ENCODE measurements at places on chromosomes 7 and 10.

GRCh38 chr7:42183547-42183946, 53.5 kb downstream of the GLI3 start:
- no peak for DNase-seq

GRCh38 chr7:68015122-68015977, 1018.7 kb downstream of the TYW1 start:
- no peak for DNase-seq

DNA sequence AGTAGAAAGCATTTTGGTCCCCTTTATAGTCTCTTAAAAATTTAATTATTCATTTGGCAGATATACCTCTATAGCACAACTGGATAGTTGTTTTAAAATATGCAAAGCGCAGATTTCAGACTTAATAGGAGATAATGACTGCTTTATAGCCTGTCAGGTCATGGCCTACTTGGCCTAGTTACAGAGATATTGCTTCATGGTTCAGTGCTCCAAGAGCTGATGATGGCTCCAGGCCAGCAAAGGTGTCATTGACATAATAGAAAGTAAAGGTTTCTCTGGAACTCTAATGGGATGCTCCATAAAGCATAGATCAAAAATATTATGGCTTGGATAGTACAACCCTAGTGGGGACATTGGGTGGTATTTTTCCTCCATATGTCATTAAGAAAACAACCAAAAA, 285.7 kb downstream of the NXPH1 start:
- DNase-seq = no peak

- DNase-seq = no peak
Measured at GRCh38 chr10:13140627-13141190, 20.6 kb upstream of the MCM10 start.

GRCh38 chr7:93142127-93142526, 6.1 kb downstream of the SAMD9L start:
- no peak for DNase-seq

DNA sequence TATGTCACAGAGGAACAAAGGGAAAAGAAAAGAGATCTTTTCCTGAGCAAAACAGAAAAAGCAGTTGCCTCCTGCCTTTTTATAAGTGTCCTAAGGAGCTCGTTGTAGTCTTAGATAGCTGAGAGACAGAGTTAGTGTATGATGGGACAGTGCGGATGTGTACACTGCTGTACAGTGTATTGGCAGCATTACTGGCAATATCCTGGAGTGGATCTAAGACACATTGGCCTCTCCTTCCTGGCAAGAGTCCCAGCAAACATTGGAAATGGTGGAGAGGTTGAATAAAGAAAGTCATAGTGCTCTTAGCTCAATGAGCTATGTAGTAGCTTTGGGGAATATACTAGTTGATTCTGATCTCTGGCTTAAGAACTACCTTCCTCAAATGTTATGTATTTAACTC, 22.7 kb downstream of the GARS1 start:
- no peak for DNase-seq

DNA sequence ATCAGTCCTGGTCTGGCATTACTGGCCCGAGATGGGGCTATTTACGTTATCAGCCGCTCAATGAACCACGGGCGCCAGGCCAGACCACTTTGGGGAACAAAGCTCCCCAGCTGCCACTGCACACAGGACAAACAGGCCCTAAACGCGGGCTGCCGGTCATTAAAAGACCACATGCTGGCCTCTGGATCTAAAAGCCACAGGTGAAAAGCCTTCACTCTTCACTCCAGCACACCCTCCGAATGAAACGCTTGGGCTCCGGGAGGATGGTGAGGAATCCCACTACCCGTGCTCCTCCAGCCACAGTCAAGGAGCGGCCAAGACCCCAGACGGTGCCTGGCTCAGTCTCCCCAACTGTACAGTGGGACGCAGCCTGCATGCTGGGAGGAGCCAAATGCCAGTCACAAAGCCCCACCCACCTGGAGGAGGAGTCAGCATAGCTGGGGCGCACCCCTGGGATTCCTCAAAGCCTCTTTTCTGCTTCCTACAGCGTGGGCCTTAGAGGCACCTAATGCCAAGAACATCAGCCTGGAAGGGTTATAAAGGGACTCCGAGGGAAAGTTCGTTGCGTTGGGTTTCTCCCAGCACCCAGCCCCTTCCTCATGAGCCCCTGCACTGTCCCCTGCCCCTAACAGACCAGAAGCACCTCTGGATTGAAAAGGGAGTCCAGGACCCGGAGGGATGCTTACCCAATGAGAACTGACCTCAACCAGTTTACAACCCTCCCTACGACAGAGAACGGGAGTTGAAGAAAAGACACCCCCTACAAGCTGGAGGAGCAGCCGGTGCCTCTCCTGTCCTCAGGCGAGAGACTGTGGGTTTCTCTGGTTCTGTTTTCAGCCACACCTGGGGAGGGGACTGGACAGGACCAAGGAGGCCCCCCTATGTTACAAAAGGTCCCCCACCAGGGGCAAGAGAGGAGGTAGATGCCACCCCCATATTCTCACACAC, 4.7 kb downstream of the PDGFA start:
- peak; percentile 58 for DNase-seq
